ENCODE measurements at places on chromosomes 4 and X.
A peak's percentile ranks its signal among the peaks of the same experiment; 100 is the strongest.

DNA sequence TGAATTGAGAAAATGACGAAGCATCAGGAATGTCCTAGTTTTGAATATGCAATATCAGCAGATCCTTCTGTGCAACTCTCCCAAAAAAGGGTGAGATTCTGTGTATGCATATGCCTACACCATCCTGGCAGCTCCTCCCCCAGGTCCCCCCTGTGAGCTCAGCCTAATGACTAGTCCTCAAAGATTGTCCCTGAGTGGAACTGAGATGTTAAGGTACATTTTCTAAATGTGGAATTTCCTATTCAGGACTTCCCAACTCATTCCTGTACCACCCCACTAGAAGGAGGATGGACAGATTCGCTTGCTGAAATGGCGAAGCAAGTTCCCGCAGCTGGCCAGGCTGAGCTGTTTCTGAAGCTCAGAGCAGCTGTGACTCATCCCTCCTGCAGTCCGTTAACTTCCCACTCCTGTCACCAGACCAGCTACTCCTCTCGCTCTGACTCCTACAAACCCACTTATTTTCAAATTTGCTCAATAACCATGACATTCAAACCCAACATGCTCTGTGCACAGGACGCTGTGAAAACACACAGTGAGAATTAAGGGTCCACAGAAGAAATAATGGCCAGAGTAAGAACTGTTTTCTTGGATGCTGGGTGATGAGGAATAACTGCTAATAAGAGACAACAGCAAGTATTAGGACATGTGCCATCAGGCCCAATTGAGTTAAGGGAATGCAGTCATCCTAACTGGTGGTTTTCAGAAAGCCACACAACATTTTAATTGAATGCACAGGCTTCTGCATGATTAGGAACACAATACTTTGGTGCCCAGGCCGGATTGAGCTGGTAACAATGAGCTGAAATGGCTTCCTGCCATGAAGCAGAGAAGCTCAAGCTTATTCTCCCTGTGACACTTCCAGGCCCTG, 40.0 kb upstream of the IRF2 start:
- peak; percentile 54 for DNase-seq

- DNase-seq: no peak
Observed at GRCh38 chr4:158870626-158871334, 102.0 kb downstream of the FNIP2 start.

DNA sequence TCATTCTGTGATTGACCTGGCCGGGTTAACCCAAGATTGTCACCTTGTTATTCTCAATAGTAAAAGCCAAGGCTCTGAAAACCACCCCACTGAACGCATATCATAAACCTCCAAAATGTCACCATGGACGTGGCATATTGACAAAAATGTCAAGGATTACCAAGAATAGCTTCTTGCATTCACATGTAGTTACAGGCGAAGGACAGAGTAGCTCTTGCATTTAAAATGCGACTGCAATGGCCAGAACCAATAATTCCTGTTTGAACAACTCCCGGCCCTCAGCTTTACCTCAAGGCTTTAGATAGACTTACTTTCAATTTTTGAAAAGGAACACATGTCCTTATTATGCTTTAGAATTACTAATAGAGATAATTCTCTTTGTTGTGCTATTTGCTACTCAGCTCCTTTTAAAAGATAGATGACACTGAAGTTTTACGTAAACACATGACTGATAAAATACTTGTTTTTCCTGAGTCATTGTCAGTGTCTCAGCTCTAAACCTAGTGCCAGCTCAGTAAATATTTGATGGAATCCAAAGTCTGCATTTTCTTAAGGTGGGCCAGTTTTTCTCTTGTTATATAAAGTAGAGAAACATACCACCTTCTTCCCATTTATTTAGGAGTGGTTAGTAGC, 66.3 kb downstream of the CLDN34 start:
- DNase-seq: no peak

GRCh38 chr4:143127621-143128020, 57.1 kb upstream of the USP38 start:
- no peak for DNase-seq

DNA sequence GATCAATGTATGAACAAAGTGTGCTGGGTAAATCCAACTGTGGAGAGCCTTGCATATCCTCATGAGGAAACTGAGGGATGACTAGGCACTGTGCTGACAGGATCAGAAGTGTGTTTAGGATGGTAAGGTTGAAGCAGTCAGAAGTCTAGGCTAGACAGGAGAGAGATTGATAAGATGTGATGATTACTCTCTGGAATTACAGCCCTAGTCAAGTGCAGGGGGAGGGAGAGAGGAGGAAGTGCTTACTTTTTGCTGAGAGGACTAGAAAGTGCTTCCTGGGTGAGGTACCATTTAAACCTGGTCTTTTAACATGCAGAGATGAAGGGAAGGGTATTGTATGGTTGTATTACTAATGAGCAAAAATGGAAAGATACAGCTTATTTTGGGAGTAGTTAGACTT, 23.7 kb downstream of the FHIP1A start:
- no peak for DNase-seq

GRCh38 chrX:50967736-50968135, 57.2 kb downstream of the BMP15 start:
- no peak for DNase-seq

- no peak for DNase-seq
Observed at GRCh38 chr4:139736661-139737060, 71.0 kb downstream of the MGST2 start.

DNA sequence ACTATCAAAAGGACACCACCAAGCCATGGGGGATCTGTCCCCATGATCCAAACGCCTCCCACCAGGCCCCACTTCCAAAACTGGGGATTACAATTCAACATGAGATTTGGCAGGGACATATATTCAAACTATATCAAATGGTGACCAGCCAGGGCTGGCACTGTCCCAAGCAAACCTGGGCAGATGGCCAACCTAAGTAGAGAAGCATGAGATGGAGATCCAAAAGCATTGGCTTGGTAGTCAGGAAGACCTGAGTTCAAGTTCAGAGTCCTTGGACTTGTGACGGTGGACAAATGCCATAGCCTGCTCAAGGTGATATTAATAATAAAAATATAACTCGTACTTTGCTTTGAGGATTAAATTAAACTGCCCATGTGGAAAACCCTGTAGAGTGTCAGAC, 79.2 kb upstream of the HS3ST1 start:
- no peak for DNase-seq

- DNase-seq: no peak
Observed at GRCh38 chr4:94244087-94244828, 36.6 kb downstream of the SMARCAD1 start.

DNA sequence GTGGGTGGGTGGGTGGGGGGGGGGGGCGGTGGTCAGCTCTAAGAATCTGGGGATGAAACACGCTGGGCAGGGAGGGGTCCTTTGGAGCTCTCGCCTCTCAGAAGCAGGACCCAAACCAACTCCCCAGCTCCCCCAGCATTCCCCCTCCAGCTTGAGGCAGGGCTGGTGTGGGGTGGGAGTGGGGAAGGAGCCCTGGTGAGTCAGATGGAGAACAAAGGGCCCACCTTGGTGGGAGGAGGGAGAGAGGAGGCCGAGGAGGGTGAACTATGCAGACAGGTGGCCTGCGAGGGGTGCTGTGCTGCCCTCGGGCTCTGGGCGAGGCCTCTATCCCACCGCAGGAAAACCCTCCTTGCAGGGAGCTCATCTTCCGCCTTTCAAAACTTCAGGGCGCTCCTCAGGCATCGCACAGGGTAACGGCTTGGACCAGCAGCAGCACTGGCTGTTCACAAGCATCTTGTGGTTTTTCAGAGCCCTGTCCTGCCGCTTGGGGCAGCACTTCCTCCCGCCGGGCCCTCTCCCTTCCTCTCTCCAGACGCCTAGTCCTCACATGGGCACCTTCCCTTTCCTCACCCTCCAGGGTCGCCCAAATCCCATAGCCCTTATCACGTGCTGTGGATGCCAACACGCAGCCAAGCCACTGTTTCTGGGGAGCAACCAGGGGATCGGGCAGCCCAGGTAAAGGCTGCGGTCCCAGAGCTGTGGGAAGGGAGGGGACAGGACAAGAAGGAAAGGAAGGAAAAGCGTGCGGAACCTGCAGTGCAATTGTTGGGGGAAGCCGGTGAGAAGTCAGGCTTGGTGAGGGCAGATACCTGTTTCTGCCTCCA, 34.0 kb upstream of the GRPEL1 start:
- peak; percentile 55 for DNase-seq

- DNase-seq: no peak
Observed at GRCh38 chr4:81350040-81350439, 121.7 kb downstream of the RASGEF1B start.

DNA sequence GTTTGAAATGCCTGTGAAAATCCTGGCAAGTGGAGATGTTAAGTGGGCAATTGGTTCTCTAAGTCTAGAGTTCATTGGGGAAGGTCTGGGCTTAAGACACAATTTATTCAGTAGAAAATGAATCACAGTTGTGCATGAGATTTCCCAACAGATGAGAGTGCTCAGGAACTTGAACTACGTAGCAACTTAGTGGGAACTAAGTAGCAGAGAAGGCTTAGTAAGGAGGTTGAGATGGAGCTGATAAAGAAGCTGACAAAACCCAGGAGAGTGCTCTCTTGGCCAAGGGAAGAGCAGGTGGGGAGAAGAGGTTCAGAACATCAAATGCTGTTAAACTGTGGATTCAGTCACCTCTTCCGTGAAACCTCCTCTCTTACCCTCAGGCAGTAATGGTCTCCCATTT, 33.0 kb downstream of the AFF1 start:
- no peak for DNase-seq

- no peak for DNase-seq
Observed at GRCh38 chr4:156501962-156502361, 469.6 kb downstream of the PDGFC start.

GRCh38 chr4:76892601-76893000, 5.3 kb downstream of the SOWAHB start:
- DNase-seq: no peak

GRCh38 chr4:141503260-141503659, 133.1 kb upstream of the IL15 start:
- no peak for DNase-seq

- DNase-seq: peak; percentile 34
Observed at GRCh38 chr4:87985097-87985886, 9.8 kb downstream of the SPP1 start.

GRCh38 chr4:165368114-165368513, 10.7 kb upstream of the CPE start:
- DNase-seq: no peak

Data from CD4-positive, alpha-beta T cell treated with Interleukin-4 for 1 hour (primary cell).